DND-41 (cell line): ENCODE measurements at places on chromosomes 16 and 17.

DNA sequence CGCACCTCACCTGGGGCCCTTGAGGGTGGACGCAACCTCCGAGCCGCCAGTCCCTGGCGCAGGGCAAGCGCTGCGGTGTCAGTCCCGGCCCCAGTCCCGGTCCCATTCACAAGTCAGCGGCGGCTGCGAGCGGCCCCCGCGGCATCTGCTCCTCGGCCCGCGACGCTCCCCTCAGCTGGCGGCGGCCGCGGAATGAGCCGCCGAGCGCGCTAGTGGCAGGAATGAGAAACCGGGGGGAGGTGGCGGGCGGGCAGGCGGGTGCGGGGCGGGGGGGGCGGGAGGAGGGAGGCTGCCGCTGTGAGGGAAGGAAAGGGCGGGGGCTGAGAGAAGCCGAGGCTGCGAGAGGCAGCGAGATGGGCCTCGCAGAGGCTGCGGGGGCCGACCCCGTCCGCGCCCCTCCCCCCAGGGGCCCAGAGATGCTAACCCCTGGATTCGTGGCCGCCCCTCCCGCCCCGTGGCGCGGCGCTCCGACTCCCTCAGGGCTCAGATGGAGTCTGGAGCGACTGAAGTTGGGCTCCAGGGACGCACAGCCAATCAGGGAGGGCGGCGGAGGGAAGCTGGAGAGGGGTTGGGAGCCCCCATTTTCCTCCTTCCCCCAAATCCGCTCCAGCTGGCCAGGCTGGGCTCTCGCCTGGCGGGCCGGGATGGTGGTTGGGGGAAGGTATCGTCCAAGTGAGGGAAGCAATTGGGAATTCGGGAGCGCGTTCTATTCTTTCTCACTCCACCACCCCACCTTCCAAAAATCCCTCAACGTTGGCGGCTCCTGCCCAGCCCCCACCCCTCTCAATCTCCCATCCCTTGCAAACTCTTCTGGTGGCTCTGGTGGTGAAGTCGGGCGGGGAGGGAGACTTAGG, at the start of gene CDH11:
Gene CDH11, minus strand, starts transcription at position 194 of the 854 bp plus-strand sequence. CDS start 117,194 bp downstream, outside the sequence.
- DNase-seq: no peak

GRCh38 chr16:14284930-14285512, 213.9 kb downstream of the MRTFB start:
- DNase-seq: no peak

GRCh38 chr16:649631-650030, 466 bp downstream of the WDR90 start:
- DNase-seq: peak; percentile 41

DNA sequence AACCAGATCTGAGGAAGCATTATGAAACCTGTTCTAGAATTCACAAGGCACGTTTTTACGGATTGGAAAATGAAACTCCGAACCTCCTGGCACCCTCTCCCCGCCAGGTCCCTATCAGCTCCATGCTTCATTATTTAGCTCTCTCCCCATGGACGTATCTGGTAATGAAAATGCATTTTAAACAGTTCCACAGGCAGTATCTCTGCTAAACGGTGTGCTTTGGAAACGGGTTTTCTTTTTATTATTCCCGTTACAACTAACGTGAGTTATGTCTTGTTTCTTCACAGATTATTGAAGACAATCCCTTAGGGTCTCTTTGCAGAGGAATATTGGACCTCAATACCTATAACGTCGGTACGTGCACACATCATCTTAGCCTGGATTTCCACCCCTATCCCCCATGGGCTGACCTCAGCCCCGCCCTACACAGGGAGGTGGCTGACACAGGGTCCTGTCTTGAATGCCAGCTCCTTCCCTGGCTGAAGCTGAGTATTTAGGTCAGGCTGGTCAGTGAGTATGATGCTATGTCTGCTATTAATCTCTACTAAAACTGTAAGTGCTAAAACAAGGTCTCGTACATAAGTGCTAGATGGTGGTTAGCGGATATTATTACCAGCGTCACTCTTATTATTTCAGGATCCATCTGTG, 82.9 kb downstream of the SDR42E1 start:
- DNase-seq: no peak

GRCh38 chr17:65235284-65235683, 98.1 kb downstream of the RGS9 start:
- DNase-seq: no peak

- DNase-seq: no peak
Measured at GRCh38 chr16:62068747-62069146, 32.5 kb upstream of the CDH8 start.

DNA sequence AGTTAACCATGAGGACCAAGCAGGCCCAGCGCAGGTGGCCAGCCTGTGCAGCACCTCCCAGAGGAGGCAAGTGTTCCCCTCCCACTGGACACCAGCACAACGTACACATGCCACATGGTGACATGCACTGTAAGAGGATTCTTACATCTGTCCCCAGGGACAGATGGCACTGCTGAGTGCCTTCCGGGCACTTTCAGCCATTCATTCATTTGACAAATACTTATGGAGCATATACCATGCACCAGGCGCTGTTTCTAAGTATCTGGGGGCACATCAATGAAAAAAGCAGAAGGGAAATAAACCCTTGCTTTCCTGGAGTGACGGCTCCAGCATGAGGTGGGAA, 79.6 kb downstream of the GAS7 start:
- DNase-seq: peak; percentile 44

GRCh38 chr16:11805556-11805955, 8.5 kb upstream of the ZC3H7A start:
- no peak for DNase-seq

DNA sequence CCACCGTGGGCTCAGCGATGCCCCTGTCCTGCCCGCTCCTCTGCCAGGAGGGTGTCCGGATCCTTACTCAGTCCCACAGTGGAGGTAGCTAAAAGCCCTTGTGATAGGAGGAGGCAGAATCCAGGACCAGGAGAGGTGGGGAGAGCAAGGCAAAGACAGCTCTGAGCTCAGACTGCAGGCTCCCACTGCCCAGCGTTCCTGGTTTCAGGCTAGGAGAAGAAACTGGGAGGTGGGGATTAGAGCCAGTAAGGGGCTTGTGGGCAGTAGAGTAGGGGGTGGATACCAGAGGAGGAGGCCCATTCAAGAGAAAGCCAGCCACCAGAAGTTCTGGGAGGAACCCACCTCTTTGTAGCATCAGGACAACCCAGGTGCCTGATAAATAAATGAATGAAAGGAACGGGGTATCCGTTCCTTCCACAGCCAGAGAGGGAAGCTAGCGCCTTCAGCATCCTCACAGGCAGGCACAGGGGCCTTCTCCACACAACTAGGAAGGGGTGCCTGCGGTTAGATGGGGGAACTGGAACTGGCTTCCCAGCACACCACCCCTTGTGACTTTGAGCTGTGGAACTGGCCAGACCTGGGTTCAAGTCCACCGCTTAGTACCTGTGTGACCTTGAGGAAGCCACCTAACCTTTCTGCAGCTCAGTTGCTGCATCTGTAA, 2.3 kb downstream of the IL21R start:
- no peak for DNase-seq

- peak; percentile 32 for DNase-seq
Measured at GRCh38 chr16:53022374-53022773, 30.3 kb downstream of the CHD9NB start.

- peak; percentile 50 for DNase-seq
Measured at GRCh38 chr16:11310997-11311561, 29.9 kb upstream of the PRM1 start.

DNA sequence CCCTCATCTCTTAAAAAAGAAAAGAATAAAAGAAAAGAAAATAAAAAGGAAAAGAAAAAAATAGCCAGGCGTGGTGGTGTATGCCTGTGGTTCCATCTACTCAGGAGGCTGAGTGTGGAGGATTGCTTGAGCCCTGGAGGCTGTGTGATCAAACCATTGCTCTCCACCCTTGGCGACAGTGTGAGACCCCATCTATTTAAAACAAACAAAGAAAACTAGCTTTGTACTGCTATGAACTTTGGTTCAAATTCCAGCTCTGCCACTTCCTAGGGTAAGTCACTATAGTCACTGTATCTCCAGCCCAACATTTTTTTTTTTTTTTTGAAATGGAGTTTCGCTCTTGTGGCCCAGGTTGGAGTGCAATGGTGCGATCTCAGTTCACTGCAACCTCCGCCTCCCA, 4.2 kb downstream of the CTF1 start:
- DNase-seq: no peak

DNA sequence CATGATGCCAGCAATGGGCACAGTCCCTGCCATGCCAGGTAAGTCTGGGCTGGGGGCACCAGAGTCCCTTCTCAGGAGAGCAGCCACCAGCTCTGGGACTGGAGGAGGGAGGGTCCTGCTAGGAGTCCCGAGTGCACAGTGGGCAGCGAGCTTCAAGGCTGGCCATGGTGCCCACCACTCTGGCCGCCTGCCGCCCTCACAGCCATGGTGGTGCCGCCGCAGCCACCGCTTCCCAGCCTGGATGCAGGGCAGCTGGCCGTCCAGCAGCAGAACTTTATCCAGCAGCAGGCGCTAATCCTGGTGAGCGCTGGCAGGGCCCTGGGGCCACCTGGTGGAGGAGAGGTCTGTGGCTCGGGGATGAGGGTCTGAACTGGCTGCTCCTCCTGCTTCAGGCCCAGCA, 17.9 kb upstream of the SMIM5 start:
- no peak for DNase-seq

GRCh38 chr17:38600906-38601305, 4.8 kb downstream of the SRCIN1 start:
- DNase-seq: no peak

- no peak for DNase-seq
Measured at GRCh38 chr16:1331712-1332617, 1.5 kb upstream of the BAIAP3 start.

DNA sequence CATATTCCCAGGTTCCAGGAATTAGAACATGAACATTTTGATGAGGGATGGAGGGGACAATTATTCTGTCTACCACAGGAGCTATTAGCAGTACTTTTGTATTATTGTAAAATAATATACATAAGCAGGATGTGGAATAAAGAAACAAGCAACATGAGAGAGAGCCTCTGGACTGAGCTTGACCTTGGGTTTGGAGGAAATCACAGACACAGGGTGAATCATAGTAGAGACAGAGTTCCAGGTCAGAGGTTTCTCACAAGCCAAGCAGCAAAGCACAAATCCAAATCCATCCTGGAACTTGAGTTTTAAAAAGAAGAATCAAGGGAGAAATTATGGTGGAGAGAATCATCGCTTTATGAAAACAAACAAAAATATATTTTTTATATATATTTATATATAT, 5.1 kb downstream of the KRT31 start:
- DNase-seq: no peak

DNA sequence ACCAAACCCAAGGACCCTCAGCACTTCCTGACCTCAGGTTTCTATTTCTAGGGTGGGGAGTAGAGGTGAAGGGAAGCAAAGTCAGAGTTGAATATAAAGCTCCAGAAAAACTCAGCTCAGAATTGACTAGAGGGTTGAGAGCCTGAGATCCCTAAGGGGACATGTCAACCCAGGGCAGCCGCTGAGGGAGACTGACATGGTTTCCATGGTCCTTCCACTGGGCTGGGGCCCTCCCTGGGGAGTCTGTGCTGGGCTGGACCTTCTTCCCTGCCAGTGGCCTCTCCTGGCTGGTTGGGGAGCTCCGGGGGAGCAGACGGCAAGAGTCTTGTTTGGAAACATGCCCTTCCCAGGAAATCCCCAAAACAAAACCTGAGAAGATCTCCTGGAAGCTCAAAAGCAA, 121.3 kb downstream of the METRNL start:
- DNase-seq: no peak

- no peak for DNase-seq
Measured at GRCh38 chr17:4538236-4539002, 16.8 kb downstream of the MYBBP1A start.

GRCh38 chr17:77281904-77282367, 141.2 kb downstream of the SEC14L1 start:
- no peak for DNase-seq

GRCh38 chr17:27327397-27327796, 33.5 kb downstream of the WSB1 start:
- no peak for DNase-seq

- no peak for DNase-seq
Measured at GRCh38 chr17:47882247-47882646, 13.8 kb upstream of the SP2 start.

- peak; percentile 28 for DNase-seq
Measured at GRCh38 chr16:85986931-85987749, 88.2 kb downstream of the IRF8 start.

- DNase-seq: peak; percentile 61
Measured at GRCh38 chr17:49557312-49558024, 18.2 kb upstream of the NXPH3 start.

DNA sequence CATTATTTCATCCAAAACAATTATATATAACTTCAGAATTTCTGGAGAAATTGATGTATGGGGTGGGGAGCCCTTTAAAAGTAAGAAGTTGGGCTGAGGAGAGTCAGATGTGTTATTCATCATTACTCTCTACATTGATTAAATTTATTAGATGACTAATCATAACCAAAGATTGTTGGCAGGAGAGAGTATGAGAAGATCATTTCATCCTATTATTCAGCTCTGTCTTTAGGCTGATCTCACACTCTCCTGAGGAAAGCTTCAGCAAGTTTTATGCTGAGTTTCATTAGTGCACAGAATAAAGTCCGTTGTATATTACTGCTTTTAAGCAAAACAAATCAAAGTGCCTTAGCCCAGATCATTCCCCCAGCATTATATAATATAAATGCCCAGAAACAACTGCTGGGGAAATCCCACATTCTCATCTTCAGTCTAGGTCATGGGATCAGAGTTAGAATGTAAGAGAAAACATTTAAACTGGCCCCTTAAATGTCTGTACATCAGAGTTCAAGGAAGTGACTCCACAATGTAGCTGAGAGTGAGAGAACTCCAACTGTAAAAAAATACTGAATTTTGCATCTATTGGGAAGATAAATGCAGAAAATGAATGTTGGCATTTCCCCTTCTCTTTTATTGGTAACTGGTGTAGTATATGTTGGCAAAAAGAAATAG, 130.1 kb upstream of the HLF start:
- no peak for DNase-seq

DNA sequence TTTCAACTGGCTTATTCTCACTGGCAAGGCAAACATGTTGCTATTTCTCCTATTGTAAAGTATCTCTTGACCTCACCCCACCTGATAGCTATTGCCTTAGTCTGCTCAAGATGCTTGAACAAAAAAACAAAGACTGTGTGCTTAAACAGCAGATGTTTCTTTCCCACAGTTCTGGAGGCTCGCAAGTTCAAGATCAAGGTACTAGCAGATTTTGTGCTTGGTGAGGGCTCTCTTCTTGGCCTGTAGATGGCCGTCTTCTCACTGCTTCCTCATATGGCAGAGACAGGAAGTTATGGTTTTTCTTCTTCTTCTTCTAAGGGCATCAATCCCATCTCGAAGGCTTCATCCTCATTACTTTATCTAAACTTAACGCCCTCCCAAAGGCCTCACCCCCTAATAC, 109.7 kb upstream of the CLEC3A start:
- no peak for DNase-seq

GRCh38 chr17:69679829-69680228, 265.3 kb downstream of the MAP2K6 start:
- no peak for DNase-seq

GRCh38 chr17:82647593-82648164, 565 bp downstream of the WDR45B start:
- DNase-seq: peak; percentile 43
